ENCODE measurements at places on chromosomes 1 and 21. TPM values are rescaled to one million over a fixed set of nuclear protein-coding genes. Genes with fewer than 3 reads are reported as not detected.
A peak's percentile ranks its signal among the peaks of the same experiment; 100 is the strongest.

- no peak for DNase-seq
- H3K27ac ChIP-seq: no peak overlapping the region
- peaks cover 20% of the 10 kb centered on the region for H3K4me1 ChIP-seq
- H3K27me3 ChIP-seq: no peaks in the 10 kb centered on the region
- H3K4me3 ChIP-seq: no peak overlapping the region
These were observed 9.4 kb downstream of the RUSC1 start for GRCh38 chr1:155329980-155330598.

KIF2C gene
- total RNA-seq: 69.4 TPM

- H3K36me3 ChIP-seq: no peaks in the 10 kb centered on the region
- H3K4me3 ChIP-seq: no peak overlapping the region
- DNase-seq: no peak
- no peak overlapping the region for H3K27ac ChIP-seq
These were observed 9.8 kb upstream of the ZSWIM5 start for GRCh38 chr1:45216200-45216541.

TRAF5 gene
- 10.5 TPM for total RNA-seq

DNA sequence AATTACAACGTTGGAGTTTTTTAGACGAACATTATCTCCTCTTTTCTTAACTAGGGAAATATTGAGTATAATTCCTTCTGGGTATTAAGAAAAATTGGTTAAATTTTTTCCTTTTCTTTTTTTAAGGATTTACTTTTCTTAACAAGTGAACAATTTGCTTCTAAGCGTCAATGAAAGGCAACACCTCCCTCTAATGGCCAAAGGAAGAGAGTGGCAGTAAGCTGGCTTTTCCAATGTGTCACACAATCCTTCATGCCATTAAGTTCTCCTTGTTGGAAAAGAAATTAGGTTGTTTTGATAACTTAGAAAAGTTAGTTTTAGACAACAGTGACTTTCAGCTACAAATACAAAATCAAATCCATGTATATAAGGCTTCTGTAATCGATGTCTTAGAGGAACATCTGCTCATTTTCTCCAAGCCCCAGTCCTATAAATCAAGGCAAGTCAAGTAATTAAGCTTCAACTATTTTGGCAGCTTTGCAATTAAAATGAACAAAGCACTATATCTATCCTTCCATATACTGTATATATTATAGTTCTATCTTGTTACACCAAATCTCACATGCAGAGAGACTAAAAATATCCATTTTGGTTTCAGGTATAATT, 62.8 kb downstream of the EDEM3 start:
- H3K4me1 ChIP-seq: no peaks in the 10 kb centered on the region
- H3K27ac ChIP-seq: no peak overlapping the region
- H3K4me3 ChIP-seq: no peak overlapping the region
- H3K36me3 ChIP-seq: no peaks in the 10 kb centered on the region
- DNase-seq: peak; percentile 27

SSX2IP gene
- total RNA-seq: 81.8 TPM

DNA sequence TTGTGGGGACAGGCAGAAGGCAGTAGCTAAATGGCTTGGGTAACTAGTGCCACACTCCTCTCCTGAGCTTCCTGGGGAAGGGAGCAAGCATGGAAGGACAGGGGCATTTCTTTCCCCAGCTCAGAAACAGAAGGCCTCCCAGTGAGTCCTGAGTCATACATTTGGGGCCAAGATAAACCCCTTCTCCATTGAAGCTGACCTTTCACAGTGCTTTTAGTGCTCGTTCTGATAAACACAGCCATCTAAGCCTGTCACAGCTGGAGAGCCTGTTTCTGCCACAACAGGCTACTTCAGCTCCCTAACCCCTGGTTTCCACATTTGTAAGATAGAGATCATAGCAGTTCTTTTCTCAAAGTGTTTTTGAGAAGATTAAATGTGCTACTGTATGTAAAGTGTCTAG, 374.0 kb downstream of the LMX1A start:
- no peaks in the 10 kb centered on the region for H3K27me3 ChIP-seq

S100A2 gene
- total RNA-seq: 6.2 TPM

GUCA2A gene
- not detected for total RNA-seq

DNA sequence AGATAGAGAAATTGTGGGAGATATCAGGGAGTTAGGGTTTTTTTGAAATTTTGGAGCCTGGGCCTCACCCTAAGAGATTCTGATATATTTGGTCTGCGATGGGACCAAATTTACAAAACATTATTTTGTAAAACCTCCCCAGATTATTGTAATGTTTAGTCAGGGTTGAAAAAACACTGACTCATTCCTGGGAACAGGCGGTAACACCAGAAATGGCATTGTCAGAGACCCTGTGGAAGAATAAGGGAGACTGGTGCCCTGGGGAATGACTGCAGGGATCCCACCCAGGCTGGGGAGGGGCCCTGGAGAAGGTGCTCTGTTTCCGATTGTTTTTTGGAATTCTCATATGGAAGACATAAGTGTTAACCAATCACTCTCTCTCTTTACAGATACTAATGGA, 13.1 kb upstream of the STRIP1 start:
- no peaks in the 10 kb centered on the region for H3K27me3 ChIP-seq
- no peak overlapping the region for H3K4me3 ChIP-seq
- H3K4me1 ChIP-seq: no peaks in the 10 kb centered on the region
- no peak for DNase-seq
- peaks cover 49% of the 10 kb centered on the region for H3K36me3 ChIP-seq

DNA sequence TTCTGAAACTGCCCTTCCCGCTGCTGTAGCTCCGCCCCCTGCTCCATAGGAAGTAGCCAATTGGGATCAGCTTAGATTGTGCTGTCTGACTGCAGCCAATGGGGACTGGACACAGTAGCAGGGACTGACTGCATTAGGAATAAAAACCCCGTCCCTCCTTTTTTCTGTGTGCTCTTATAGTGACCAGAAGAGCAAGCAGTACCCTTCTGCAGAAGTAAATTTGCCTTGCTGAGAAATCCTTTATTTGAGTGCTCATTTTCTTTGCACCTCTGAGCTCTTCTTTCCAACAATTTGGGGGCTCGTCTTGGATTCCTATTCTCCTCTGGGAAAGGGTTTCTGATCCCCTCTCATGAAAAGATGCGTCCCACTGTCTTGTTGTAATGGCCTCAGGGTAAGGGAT, 16.2 kb downstream of the OR2L13 start:
- no peak for DNase-seq
- H3K4me3 ChIP-seq: no peak overlapping the region
- H3K27ac ChIP-seq: no peak overlapping the region
- no peaks in the 10 kb centered on the region for H3K36me3 ChIP-seq

- no peak overlapping the region for H3K27ac ChIP-seq
- no peak for DNase-seq
- no peak overlapping the region for H3K4me3 ChIP-seq
These were observed 127.3 kb upstream of the POU3F1 start for GRCh38 chr1:38173848-38174247.

AIRE gene
- not detected for total RNA-seq

DNA sequence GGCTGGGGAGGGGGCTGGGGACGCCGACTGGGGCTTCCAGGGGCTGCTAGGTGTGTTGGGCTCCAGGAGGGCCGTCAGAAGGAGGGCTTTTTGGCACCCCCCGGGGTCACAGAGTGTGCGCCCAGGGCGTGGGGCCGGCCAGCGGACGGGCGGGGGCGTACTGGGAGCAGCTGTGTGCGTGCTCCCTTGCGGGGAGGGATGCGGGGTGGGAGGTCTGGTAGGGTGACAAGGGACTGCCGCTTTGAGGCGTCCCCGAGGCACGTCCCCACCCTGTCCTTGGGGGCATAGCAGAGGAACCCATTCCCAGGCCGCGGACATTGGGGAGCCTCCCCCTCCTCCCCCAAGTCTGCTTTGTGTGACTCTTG, 1.1 kb downstream of the FOXO6 start:
- no peak for DNase-seq
- H3K36me3 ChIP-seq: no peaks in the 10 kb centered on the region
- no peak overlapping the region for H3K27ac ChIP-seq
- H3K4me1 ChIP-seq: peaks cover 9% of the 10 kb centered on the region

TRIM17 gene
- 1.2 TPM for total RNA-seq

APCS gene
- total RNA-seq: 0.33 TPM

DNA sequence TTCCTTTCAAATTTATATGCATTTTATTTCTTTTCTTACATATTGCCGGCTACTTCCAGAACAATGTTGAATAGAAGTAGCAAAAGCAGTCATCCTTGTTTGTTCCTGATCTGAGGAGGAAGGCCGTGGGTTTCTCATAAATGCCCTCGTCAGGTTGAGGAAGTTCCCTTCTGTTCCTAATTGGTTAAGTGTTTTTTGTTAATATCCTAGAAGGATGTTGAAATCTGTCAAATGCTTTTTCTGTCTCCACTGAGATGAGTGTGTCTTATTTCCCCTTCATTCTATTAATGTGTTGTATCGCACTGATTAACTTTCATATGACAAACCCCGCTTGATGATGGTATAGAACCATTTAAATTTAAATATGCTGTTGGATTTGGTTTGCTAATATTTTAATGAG, 15.4 kb downstream of the TTLL10 start:
- H3K4me1 ChIP-seq: no peaks in the 10 kb centered on the region
- no peak for DNase-seq
- H3K4me3 ChIP-seq: no peak overlapping the region
- no peaks in the 10 kb centered on the region for H3K36me3 ChIP-seq
- no peak overlapping the region for H3K27ac ChIP-seq

DNA sequence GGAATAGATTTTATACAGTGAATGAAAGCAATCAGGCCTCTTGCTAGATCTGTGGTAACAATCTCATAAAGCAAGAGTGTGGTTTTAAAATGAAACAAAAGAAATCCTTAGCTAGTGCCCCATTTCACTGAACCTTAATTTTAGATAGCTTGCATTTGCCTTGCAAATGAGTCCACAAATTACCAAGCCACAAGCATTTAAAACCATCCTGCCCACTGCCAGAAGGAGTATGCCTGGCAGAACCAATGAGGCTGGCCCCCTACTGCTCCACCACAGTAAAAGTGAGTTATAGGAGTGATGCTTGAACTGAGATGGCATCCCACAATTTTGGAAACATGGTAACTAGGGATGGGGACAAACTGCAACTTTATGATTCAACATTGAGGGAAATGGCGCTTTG, 206.4 kb upstream of the LMO4 start:
- no peak overlapping the region for H3K27ac ChIP-seq
- no peak for DNase-seq
- no peaks in the 10 kb centered on the region for H3K36me3 ChIP-seq
- H3K4me3 ChIP-seq: no peak overlapping the region

GRCh38 chr1:223246476-223247112, 103.5 kb upstream of the TLR5 start:
- DNase-seq: no peak
- no peaks in the 10 kb centered on the region for H3K4me1 ChIP-seq
- no peaks in the 10 kb centered on the region for H3K36me3 ChIP-seq
- H3K27me3 ChIP-seq: peaks cover 9% of the 10 kb centered on the region
- H3K27ac ChIP-seq: no peak overlapping the region

DNA sequence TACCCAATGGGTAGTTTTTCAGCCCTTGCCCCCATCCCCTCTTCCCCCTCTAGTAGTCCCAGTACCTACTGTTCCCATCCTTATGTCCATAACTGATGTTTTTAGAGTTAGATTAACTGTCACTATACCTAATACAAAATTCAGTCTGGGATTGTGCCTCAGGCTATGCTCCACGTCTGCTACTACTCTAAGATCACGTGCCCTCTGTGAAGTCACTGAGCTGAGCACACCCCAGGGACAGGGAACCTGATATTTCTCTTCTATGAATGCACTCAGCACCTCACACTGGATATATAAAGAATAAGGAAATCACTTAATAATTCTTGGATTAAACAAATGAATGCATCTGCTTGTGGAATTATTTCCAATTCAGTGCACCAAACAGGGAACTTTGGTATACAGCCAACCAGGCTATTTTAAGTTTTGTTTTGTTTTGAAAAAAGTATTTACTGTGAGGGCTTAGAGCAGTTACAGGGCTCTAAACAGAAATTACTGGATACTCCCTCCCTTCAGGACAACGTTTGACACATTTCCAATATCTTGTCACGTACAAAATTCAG, 307.9 kb downstream of the SMYD3 start:
- H3K27ac ChIP-seq: no peak overlapping the region
- H3K27me3 ChIP-seq: no peaks in the 10 kb centered on the region
- no peaks in the 10 kb centered on the region for H3K4me1 ChIP-seq
- H3K4me3 ChIP-seq: no peak overlapping the region
- H3K36me3 ChIP-seq: no peaks in the 10 kb centered on the region
- DNase-seq: no peak

DNA sequence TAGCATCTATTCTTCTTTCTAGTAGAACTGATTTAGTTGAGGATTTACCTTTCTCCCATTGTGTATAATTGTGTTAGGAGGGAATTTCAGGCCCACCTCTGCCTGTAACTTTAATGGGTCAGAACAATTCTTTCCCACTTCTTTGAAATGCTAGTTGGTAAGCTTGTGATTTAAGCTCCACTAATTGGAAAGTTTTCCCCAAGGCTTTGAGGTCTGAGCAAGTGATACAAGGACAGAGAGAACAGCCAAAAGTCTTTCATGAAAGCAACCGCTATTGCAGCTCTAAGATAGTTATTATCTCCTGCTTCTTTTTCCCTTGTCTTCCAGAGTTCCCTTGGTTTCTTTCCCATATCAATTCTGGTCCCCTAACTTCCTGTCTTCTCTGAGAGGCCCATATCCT, 38.7 kb upstream of the PDC start:
- no peaks in the 10 kb centered on the region for H3K27me3 ChIP-seq
- DNase-seq: no peak
- no peak overlapping the region for H3K27ac ChIP-seq
- no peaks in the 10 kb centered on the region for H3K36me3 ChIP-seq

SLAMF7 gene
- total RNA-seq: 0.21 TPM

- no peaks in the 10 kb centered on the region for H3K27me3 ChIP-seq
- H3K4me3 ChIP-seq: no peak overlapping the region
- H3K36me3 ChIP-seq: no peaks in the 10 kb centered on the region
- no peaks in the 10 kb centered on the region for H3K4me1 ChIP-seq
These were observed 46.7 kb upstream of the MTR start for GRCh38 chr1:236748268-236748870.

COL8A2 gene
- total RNA-seq: 1.2 TPM

GRCh38 chr1:12434686-12435085, 183.3 kb downstream of the DHRS3 start:
- H3K36me3 ChIP-seq: no peaks in the 10 kb centered on the region
- DNase-seq: no peak
- peak overlapping the region; percentile 78 for H3K27ac ChIP-seq
- no peaks in the 10 kb centered on the region for H3K27me3 ChIP-seq
- peaks cover 32% of the 10 kb centered on the region for H3K4me1 ChIP-seq

GRCh38 chr1:234515821-234516241, 36.9 kb upstream of the TARBP1 start:
- H3K27ac ChIP-seq: peak overlapping the region; percentile 75

DNA sequence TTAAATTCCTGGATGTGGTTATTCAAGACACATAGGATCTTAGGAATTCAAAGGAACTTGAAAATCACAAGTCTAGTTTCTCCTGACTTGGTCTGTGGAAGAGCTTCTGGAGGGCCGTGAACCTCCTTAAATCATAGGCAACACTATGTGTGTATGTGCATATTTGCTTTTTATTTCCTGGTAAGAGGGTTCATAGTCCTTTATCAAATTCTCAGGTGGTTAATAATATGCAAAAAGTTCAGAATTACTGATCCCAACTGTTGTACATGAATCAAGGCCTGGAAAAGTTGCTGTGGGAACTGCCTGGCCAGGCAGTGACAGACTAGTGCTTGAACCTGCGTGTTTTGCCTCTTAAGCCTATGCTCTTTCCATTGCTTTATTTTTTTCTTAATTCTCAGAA, 12.9 kb downstream of the MTR start:
- no peak for DNase-seq
- H3K27me3 ChIP-seq: no peaks in the 10 kb centered on the region
- peaks cover 3% of the 10 kb centered on the region for H3K36me3 ChIP-seq
- H3K4me1 ChIP-seq: no peaks in the 10 kb centered on the region
- H3K27ac ChIP-seq: no peak overlapping the region

GRCh38 chr1:200525090-200525987, 95.2 kb downstream of the KIF14 start:
- no peaks in the 10 kb centered on the region for H3K4me1 ChIP-seq
- no peak overlapping the region for H3K4me3 ChIP-seq
- no peaks in the 10 kb centered on the region for H3K27me3 ChIP-seq
- H3K27ac ChIP-seq: no peak overlapping the region

AADACL3 gene
- not detected for total RNA-seq
